ENCODE measurements at places on chromosomes 1 and 21. TPM values are rescaled to one million over a fixed set of nuclear protein-coding genes. Genes with fewer than 3 reads are reported as not detected.

Gene APOBEC4
- total RNA-seq = not detected

Gene LAX1
- not detected for total RNA-seq

Gene ZFP69
- total RNA-seq = 4.4 TPM

Gene FAM43B
- total RNA-seq = 0.16 TPM

Gene TNFRSF1B
- total RNA-seq = 29.3 TPM

Gene KLHDC7A
- total RNA-seq = not detected

Gene MIGA1
- total RNA-seq = 15.5 TPM

Gene GSTM5
- 6.0 TPM for total RNA-seq

Gene OPTC
- not detected for total RNA-seq

Gene LCE1A
- total RNA-seq = not detected

Gene RGS1
- not detected for total RNA-seq

Gene LCE3E
- not detected for total RNA-seq

Gene AMPD1
- not detected for total RNA-seq

Gene VPS45
- 36.5 TPM for total RNA-seq

Gene MSH4
- 0.12 TPM for total RNA-seq

Gene MMEL1
- total RNA-seq = not detected

Gene RGS16
- 1.1 TPM for total RNA-seq

Gene FNDC10
- total RNA-seq = 2.4 TPM

Gene DNM3
- total RNA-seq = 11.0 TPM

Gene NGF
- 30.6 TPM for total RNA-seq

Gene MCOLN2
- not detected for total RNA-seq

Gene MPL
- total RNA-seq = not detected

Gene FCRL1
- total RNA-seq = not detected

All from hair follicle dermal papilla cell (primary cell).